ENCODE measurements at places on chromosomes 2 and 18. TPM values are rescaled to one million over a fixed set of nuclear protein-coding genes. Genes with fewer than 3 reads are reported as not detected.

The ASB18 gene
- total RNA-seq: not detected

The ASAP2 gene
- total RNA-seq: 7.2 TPM

The SDC1 gene
- 12.1 TPM for total RNA-seq

The KCNE4 gene
- 5.0 TPM for total RNA-seq

The RGPD3 gene
- total RNA-seq: under 0.01 TPM

The CDCA7 gene
- total RNA-seq: 9.0 TPM

The TRIM43 gene
- total RNA-seq: not detected

The NTSR2 gene
- not detected for total RNA-seq

The PTPRN gene
- 22.6 TPM for total RNA-seq

The SH3BP4 gene
- total RNA-seq: 47.0 TPM

The FHOD3 gene
- 4.9 TPM for total RNA-seq

The RNF138 gene
- total RNA-seq: 14.0 TPM

The ALPG gene
- not detected for total RNA-seq

The FZD7 gene
- 30.3 TPM for total RNA-seq

The RPIA gene
- total RNA-seq: 5.2 TPM

The MC4R gene
- total RNA-seq: not detected

The MERTK gene
- 2.7 TPM for total RNA-seq

The SERPINB4 gene
- total RNA-seq: 0.64 TPM

The TBR1 gene
- total RNA-seq: under 0.01 TPM

The NLRC4 gene
- not detected for total RNA-seq

The ALPI gene
- total RNA-seq: not detected

The AQP12B gene
- not detected for total RNA-seq

The SALL3 gene
- not detected for total RNA-seq

The MRPS9 gene
- total RNA-seq: 13.7 TPM

The CHRNG gene
- total RNA-seq: 3.3 TPM

The IL1RL1 gene
- total RNA-seq: 108 TPM

The KCNIP3 gene
- total RNA-seq: 0.96 TPM

The SLC20A1 gene
- total RNA-seq: 98.1 TPM
